ENCODE measurements at places on chromosomes 2 and 18.

DNA sequence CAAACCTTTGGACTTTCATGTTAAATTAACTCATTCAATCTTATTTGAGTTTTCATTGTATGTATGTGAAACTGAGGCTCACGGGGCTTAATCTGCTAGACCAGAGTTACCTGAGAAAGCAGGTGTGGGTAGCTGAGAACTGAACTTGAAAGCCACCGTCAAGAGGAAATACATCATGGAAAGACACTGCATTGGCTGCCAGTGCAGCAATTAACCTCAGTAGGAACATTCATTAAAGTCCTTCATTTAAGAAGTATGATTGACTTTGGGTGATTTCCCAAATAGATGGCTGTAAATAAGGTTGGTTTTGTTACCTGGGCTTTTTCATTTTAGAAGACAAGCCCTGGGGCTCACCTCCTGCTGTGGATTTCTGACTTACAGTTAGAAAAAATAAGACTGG, 36.5 kb upstream of the MGAT5 start:
- no peak for DNase-seq

GRCh38 chr2:233815861-233816260, 37.7 kb downstream of the MROH2A start:
- DNase-seq, result no peak

DNA sequence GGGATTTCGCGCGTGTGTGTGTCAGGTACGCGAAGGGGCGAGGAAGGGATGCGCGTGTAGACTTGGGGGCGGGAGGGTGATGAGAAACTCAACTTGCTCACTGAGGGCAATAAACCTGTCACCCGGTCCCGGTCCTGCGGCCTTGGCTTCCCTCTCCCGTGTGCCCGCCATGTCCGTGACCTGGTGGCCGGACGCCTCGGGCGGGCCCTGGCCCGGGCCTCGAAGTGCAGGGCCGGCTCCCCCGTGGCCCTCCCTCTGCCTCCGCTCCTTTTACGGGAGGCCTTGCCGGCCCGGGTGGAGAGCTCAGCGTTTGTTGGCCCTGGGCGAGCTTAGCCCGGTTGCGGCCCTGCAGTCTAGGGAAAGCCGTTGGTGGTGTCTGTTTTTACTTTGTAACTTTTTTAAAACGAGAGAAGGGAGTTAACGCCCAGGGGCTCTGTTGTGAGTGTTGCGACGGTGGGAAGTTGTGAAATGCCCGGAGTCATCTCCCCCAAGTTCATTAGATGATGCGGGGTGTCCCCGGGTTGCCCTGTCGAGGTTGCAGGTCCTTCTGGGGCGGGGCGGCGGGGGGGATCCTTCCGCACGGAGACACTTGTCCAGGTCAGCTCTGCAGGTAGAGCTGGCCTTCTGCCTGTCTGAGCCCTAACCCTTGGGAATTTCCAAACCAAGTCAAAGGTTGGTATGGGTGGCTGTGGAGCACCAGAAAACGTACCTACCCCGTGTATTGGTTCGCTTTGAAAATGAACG, 883 bp downstream of the SMCHD1 start:
- peak; percentile 55 for DNase-seq

GRCh38 chr2:148814860-148815419, 60.1 kb upstream of the KIF5C start:
- no peak for DNase-seq

GRCh38 chr18:25518716-25519053, 166.7 kb upstream of the ZNF521 start:
- DNase-seq, result no peak

DNA sequence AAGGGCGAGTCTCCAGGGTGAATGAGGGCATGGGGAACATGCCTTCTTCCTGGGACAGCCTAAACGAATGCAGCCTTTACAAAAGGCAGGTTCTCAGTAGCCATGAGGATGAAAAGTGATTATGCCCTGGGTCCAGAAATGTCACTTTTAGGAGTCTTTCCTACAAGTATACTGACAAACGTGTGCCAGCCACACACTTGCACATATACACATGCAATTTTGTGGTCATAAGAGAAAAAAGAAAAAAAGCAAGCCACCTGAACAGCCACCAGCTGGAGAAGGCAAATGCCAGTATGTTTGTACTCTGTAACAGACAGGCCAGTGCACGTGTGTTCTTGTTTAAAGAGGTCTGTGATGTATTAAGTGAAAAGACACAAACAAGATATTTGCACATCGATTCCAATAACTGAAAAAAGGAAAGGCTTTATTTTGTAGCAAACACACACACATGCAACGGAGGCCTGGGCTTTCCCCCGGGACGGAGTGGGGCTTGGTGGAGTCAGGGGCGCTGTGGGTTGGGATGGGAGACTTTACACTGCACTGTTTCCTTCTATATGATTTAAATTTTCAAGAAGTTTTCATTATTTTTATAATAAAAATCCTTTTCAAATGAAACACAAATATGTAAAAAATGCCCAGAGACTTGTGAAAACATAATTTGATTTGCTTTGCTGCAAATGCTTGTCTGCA, 108.4 kb downstream of the FAM210A start:
- no peak for DNase-seq

GRCh38 chr2:136058262-136058661, 59.7 kb downstream of the CXCR4 start:
- DNase-seq, result no peak

DNA sequence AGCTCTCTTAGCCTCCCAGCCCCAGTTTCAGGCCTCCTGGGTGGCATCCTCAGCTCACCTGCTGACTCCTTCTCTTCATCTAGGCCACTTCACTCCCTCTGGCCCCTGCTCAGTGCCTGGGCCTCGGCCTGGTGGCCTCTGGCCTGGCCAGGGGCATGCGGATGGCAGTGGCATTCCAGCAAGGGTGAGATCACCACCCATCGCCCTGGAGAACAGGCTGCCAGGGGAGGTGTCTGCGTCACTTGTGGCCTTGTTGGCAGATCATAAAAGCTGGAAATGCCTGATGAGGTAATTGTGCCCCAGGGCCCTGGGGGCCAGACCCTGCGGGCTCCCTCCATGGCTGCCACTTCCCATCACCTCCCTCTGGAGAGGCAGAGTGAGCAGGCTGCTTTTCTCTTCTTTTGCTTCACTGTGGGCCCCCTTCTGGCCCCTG, 72.5 kb upstream of the SMAD2 start:
- DNase-seq, result no peak

DNA sequence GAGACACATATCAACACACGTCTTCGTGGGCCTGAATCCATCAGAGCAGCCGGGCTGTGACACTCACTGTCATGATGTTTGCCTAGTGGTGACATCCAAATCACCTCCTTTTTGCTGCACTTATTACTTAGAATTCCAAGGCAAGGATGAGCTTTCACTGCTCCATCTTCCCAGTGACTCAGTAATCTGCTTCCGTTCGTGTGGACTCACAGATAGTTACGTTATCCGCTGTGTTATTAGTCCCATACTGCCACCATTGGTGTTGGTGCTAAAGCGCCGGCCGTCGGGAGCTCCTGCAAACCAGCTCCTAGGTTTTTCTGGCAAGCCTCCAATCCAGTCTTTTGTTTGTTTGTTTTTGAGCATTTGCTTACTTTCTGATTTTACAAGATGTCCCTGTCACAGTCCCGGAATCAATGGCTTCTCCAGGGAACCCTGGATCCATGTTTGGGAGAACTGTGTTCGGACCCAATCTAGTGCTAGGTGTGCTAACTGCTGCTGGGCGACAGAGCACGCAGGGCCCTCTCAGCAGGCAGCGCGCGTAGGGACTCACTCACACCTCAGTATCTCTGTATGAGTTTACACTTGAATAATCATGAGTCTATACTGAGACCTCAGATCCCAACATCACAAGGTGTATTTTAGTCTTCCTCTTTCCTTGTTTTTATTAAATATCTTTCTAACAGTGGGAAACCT, 42.6 kb downstream of the HDAC4 start:
- DNase-seq, result no peak

DNA sequence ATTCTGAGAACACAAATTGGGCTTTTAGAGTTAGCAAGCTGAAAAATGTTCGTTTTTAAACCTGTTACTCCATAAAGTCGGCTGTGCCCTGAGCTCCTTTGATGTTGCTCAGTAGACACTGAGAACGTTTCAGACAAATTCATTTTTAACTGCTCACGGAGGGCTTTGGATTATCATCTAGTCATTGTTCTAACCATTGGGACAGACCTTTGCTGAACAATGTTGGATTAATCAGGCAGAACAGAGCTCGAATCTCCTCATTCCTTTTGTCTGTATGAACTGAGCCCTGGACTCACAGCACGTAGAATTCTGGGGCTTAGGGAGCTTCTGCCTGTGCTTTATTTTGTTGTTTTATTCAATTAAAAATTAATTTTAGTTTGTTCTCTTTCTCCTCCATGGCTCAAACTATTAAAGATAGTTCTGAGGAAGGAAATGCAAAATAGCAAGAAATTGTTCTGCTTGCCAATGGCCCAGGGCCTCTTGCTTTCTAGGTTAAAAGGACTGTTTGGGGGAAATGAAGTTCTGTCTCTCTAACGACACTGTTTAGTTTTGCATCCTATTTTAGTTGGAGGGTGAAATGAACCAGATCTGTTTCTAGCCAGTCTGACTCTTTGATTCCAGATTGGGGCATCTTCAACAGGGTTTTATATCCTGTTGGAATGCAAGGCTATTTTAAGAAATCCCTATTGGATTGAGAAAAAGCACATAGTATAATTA, 114.7 kb upstream of the CXCR4 start:
- DNase-seq, result no peak

GRCh38 chr18:10898417-10898974, 250.9 kb downstream of the PIEZO2 start:
- DNase-seq, result no peak

DNA sequence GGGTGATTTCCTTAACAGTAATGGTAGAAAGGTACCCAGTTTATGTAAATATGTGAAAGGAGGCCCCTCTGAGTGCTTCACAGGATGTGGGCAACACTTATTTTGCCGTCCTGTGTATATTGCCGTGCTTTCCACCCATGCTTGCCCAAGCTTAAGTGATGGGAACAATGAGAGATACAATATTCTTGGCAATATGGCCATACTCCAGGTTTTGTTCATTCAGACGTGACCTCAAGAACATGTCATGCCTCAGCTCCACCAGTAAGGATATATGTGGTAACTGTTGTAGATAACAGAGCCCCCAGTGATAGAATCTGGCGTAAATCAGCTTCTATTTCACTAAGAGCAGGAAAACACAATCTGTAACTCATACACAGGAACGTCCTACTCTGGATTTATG, 318.7 kb downstream of the PTPRM start:
- DNase-seq, result peak; percentile 20

DNA sequence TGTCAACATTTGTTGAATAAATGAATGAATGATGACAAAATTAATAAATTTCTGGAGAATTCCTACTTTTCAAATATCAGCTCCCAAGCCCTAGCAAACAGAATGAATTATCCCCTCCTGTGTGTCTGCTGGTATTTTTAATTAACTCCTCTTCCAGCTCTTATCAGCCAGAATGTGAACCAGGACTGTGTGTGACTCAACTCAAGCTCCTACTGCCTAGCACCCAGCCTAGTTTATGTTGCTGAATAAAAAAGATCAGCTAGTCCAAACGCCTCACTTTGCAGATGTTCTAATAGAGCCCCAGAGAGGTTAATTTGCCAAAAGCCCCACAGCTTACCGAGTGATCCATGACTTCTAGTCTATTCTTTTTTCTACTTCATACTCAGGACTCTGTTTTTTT, 50.3 kb downstream of the RABL2A start:
- no peak for DNase-seq

- no peak for DNase-seq
These were observed 29.6 kb downstream of the CSRNP3 start for GRCh38 chr2:165499131-165499530.

DNA sequence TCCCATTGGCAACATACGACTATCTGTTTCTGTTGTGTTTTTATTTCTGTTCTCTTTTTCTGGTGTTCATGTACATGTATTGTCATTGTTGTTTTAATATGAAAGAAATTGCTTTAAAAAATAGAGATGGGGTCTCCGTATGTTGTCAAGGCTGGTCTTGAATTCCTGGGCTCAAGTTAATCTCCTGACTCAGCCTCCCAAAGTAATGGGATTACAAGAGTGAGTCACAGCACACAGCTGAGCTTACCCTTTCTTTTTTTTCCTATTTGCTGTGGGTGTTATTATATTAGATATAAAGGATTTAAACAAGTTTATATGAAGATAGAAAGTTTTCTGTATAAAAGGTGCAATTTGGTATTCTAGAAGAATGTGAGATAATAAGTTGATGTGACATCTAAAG, 554.6 kb downstream of the DSC3 start:
- DNase-seq, result no peak

- DNase-seq, result peak; percentile 59
These were observed 7.6 kb upstream of the TNS1 start for GRCh38 chr2:218010140-218010983.

DNA sequence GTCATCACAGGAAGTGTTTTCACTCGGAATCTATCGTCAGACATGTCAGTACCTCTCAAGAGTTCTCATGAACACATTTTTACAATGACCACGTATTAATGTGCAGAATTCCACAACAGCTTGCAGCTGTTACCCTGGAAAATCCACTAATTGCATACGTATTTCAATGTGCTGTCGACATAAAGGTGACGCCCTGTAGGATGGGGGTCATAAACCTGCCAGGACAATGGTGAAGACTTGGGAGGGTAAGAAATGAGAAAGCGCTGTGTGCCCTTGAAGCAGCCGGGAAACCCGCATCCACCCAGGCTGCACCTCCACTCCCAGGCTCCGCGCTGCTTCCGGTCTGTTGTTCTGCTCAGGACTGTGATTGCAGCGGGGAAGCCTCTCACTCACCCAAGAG, 14.0 kb downstream of the TMEM18 start:
- DNase-seq, result no peak

GRCh38 chr2:66519264-66519843, 84.4 kb downstream of the MEIS1 start:
- DNase-seq, result no peak

GRCh38 chr2:88250404-88250803, 80.3 kb downstream of the THNSL2 start:
- no peak for DNase-seq

- DNase-seq, result no peak
These were observed 16.4 kb downstream of the STAT1 start for GRCh38 chr2:190997526-190998113.

GRCh38 chr2:47360283-47360682, 42.7 kb upstream of the MSH2 start:
- no peak for DNase-seq

GRCh38 chr18:49630246-49630699, 68.4 kb downstream of the LIPG start:
- DNase-seq, result no peak

GRCh38 chr2:128166746-128167353, 75.8 kb downstream of the UGGT1 start:
- DNase-seq, result no peak

- DNase-seq, result no peak
These were observed 72.3 kb downstream of the CMPK2 start for GRCh38 chr2:6793371-6793770.

GRCh38 chr2:212549463-212549862, 10.9 kb upstream of the ERBB4 start:
- DNase-seq, result no peak

DNA sequence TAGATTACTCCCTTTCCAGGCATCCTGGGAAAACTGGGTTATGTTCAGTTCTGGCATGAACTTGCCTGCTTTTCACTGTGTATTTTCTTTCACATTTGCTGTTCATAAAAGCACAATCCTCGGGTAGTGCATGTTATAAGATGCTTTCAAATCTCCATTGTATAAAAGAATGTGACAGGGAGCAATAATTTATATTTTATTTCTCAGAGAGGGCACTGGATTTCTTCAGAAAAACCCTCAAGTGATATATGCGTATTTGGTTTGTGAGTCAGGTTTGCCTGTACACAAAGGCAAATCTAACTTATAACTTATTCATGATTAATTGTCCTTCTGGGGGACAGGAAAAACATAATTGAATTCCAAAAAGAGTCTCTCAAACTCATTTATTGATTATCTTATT, 440.7 kb upstream of the MMADHC start:
- DNase-seq, result no peak
